ENCODE measurements at places on chromosomes 5 and 9.

GRCh38 chr9:89984214-89984613 is 379.4 kb downstream of the GADD45G start:
- no peak for DNase-seq

DNA sequence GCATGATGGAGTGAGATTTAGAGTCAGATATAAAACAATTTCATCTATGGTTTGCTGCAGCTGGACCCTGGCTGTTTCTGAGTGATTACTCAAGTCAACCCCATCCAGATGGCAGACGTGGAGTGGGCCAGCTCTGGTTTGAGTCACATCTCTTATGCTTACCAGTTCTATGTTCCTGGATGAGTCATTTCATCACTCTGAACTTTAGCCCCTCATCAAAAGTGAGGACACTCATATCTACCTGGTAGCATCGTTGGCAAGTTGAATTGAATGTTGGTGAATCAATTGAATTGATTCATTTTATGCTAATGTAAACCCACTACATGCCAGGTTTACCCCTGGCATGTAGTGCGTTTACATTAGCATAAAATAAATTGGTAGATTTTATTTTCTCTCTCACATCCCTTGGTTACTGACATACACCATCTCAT is 176.4 kb downstream of the FGF18 start:
- no peak for DNase-seq

DNA sequence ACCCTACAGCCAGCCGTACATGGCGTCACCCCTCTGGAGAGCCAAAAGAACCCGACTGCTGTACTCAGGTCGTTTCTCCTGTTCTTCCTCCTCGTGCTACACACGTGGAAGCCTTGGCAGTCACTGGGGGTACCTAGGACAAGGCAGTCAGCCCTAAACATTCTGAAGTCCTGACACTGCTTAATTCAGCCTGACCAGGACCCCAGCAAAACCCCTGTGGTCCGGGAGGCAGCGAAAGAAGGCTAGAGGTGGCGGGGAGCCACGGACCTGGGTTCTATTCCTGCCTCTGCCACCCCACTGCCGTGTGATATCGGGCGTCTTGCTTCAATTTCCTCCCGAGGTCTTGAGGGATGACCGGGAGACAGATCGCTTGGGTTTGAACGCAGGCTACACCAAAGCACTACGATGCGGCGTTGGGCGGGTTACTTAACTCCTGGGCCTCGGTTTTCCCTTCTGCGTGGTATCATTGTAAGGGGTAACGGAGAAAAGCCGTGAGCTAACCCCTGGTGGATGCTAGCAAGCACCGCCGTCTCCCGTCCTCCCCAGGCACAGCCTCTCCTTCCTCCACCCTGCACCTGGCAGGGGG is 429 bp upstream of the ARL10 start:
- DNase-seq = no peak

GRCh38 chr5:11797132-11797531 is 107.1 kb downstream of the CTNND2 start:
- no peak for DNase-seq

DNA sequence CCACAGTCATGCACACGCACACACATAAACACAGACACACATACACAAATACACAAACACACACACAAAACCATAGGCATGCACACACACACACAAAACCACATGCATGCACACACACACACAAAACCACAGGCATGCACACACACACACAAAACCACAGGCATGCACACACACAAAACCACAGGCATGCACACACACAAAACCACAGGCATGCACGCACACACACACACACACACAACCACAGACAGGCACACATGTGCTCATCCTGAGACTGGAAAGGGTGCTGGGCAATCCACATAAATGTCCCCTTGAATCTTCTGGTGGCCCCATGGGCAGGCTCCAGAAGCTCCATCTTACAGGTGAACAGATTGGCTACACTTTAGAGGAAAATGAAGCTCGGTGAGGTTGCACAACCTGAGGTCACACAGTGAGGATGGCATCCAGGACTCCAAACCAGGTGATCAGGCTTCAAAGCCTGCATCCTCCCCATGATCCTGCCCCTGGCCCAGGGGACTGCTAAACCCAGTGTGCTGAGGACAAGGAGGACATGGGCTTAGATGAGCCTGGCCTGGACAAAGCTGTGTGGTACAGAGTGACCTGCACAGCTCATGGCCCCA is 144.8 kb downstream of the GADD45G start:
- DNase-seq = no peak

DNA sequence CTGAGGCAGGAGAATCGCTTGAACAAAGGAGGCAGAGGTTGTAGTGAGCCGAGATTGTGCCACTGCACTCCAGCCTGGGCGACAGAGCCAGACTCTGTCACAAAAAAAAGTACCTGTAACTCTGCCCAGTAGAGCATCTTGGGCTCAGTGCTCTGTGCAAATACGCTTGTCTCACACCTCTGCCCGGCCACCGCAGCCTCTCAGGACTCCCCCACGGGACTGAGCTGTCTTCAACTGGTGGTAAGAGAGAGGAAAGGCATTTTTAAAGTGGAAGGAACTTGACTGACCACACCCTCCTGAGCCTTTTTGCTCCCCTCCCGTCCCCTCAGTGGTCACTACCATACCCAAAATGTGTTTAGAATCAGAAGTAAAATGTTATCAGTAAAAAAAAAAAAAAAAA is 174.3 kb upstream of the PIK3R1 start:
- no peak for DNase-seq

GRCh38 chr9:70484232-70485130 is 70.0 kb upstream of the KLF9 start:
- no peak for DNase-seq

GRCh38 chr5:80037366-80037765 is 2.2 kb downstream of the THBS4 start:
- DNase-seq = no peak

DNA sequence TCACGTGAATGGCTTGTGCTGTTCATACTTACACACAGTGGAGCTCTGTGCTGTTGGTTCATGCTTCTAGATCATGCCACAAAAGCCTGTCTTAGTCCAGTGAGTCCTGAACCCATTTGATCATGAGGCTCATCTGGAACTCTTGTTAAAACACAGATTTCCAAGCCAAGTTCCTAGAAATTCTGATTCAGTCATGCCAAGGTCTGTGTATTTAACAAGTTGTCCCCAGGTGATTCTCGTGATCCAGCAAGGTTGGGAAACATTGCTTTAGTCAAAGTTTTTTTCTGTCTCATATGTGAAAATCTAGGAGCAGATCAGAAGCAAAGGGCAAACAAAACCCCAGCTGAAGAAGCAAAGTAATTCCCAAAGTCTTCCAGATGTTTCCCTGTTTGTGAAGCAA is 112.5 kb upstream of the GAS1 start:
- DNase-seq = no peak

DNA sequence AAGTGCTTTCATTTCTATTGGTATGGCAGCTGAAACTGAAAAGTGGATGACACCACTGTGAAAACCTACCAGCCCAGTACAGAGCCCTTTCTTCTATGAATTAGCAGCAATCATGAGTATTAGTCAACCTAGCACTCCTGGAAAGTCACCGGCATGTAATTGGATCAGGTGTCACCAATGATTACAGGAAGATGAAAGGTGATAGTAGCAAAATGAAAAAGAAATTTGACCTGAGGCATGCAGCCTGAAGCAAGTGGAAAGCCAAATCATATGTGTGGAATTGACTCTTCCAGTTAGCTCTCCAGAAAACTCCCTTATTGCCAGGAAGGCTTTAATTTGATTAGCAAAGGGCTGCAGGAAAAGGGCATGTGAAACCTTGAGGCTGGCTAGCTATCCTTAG is 81.2 kb upstream of the NAA35 start:
- no peak for DNase-seq

- DNase-seq = no peak
These were observed 208.9 kb downstream of the VPS13A start for GRCh38 chr9:77386187-77386586.

DNA sequence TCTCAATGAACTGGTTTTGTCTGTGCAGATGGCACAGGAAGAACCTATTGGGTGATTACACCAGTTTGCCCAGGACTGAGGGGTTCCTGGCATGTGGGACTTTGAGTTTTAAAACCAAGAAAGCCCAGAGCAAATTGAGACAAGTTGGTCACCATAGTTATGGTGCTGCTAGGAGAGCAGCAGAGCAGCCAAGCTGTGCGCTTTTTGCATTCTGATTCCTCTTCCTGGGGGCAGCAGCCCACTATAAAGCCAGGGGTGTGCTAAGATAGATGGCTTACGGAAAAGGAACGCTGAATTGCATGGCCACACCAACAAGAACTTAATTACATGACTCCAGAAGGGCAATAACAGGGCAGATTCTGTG is 49.7 kb downstream of the TIMD4 start:
- no peak for DNase-seq

Measured in activated T-cell treated with anti-CD3 and anti-CD28 coated beads, Interleukin-2, amount 50 U/mL, for 4 hours (primary cell).